ENCODE measurements at places on chromosomes 16 and 17. TPM values are rescaled to one million over a fixed set of nuclear protein-coding genes. Genes with fewer than 3 reads are reported as not detected.

DNA sequence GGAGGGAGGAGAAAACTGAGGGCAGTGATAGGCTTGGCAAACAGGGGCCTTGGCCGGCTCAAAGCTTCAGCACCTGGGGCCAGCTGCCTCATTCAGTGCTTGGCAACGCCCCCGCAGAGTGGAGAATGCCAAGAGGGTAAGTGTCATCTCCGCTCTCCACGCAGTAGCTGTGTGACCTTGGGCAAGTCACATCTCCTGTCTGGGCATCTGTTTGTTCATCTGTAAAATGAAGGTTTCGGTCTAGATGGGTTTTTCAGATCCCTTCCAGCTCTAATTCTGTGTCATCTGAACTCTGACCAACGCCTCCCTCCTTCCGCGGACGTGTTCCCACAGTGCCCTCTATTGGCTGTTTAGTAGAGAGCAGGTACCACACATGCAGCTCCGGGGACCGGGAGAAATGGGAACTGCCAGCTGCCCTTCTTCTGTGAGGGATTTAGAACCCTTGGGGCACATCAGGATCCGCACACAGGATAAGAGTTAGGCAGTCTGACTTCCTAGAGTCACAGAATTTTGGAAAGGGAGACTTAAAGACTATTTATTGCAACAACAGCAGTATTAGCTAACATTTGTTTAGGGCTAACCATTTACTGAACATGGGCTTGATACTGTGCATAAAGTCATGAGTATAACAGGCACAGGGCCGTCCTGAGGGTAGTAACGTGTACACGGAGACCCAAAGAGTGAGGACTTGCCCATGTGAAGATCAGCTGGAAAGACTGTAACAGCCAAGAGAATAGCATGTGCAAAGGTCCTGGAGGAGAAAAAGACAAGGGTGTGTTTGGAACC is 26.8 kb downstream of the GP2 start:
- no peak overlapping the region for H3K27ac ChIP-seq
- DNase-seq, result no peak
- H3K36me3 ChIP-seq, result no peaks in the 10 kb centered on the region
- no peaks in the 10 kb centered on the region for H3K4me1 ChIP-seq
- peaks cover 27% of the 10 kb centered on the region for H3K27me3 ChIP-seq
- no peak overlapping the region for H3K4me3 ChIP-seq

Gene PDIA2
- 0.44 TPM for total RNA-seq

DNA sequence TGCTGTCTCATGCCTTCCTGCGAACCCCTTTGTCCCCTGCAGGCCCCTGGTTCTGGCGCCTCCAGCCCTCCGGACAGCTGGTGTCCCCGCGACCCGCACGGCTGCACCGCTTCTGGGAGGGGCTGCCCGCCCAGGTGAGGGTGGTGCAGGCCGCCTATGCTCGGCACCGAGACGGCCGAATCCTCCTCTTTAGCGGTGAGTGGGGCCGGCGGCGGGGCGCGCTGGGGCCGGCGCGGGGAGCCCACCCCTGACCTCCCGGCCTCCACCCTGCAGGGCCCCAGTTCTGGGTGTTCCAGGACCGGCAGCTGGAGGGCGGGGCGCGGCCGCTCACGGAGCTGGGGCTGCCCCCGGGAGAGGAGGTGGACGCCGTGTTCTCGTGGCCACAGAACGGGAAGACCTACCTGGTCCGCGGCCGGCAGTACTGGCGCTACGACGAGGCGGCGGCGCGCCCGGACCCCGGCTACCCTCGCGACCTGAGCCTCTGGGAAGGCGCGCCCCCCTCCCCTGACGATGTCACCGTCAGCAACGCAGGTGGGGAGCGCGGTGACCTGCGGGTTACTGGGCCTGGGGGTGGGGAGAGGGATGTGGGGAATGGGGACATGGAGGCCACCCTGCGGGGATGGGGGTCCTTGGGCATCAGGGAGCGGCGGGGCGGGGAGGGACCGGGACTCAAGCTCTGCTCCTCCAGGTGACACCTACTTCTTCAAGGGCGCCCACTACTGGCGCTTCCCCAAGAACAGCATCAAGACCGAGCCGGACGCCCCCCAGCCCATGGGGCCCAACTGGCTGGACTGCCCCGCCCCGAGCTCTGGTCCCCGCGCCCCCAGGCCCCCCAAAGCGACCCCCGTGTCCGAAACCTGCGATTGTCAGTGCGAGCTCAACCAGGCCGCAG is 7.1 kb upstream of the IL32 start:
- H3K4me3 ChIP-seq, result peak overlapping the region; percentile 85
- H3K27me3 ChIP-seq, result no peaks in the 10 kb centered on the region
- peaks cover 26% of the 10 kb centered on the region for H3K4me1 ChIP-seq
- peak overlapping the region; percentile 87 for H3K27ac ChIP-seq
- DNase-seq, result peak; percentile 39
- no peaks in the 10 kb centered on the region for H3K36me3 ChIP-seq

Gene C16orf54
- 108 TPM for total RNA-seq

DNA sequence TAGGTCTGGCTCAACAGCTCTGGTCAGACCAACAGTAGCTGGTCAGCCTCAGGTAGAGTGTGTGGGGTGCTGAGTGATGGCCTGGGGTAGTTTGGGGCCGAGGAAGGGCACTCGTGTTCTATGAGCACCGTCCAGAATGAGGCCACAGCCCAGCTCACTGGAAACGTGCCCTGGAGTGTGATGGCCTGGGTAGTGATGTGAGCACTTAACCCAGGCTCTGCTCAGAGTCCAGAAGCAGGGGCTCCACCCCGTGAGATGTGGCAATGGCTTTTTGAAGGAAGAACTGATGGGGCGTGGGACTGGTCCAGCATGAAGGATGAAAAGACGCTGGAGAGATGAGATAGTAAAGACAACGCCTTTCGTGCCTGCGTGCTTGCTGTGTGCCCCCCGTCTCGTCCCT is 35.3 kb downstream of the NTN1 start:
- DNase-seq, result no peak
- no peaks in the 10 kb centered on the region for H3K36me3 ChIP-seq
- peaks cover 4% of the 10 kb centered on the region for H3K4me1 ChIP-seq
- H3K4me3 ChIP-seq, result no peak overlapping the region
- H3K27ac ChIP-seq, result no peak overlapping the region

DNA sequence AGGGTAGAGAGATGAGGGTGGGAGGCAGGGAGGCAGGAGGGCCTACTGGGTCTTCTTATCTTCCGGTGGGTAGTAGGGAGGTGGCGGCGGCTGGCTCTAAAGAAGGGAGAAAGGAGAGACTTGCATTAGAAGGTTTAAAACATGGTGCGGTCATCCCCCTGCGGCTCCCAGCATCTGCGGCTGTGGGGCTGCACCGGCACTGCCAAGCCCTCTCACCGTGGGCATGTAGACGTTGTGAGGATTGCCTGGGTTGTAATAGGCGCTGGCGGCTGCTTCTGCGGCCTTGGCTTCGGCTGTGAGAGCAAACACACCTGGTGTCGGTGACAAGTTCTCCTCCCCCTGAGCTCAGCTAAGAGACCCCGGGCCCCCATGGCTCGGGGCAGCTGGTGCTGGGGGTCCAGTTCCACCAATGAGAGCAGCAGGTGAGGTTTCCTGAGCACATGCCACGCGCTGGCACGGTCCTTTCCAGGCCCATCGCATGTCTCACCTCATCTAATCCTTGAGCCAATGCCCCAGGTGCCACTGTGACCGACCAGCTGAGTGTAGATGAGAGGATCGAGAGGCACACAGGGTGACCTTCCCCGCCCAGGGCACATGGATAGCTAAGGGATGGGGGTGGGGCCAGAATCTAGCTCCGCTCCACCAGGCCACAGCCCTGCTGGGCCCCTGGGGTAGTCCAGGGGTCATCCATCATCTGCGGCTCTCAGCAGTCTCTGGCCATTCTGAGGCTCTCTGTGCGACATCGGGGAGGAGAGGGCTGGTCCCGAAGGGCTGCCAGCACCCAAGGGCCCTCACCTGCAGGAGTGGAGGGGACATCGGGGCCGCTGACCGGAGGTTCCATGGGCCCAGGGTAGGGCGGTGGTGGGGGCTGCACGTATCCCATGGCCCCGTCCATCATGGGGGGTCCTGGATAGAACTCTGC is 2.7 kb upstream of the UNC13D start:
- H3K4me3 ChIP-seq, result no peak overlapping the region
- peaks cover 35% of the 10 kb centered on the region for H3K4me1 ChIP-seq
- no peaks in the 10 kb centered on the region for H3K27me3 ChIP-seq
- H3K27ac ChIP-seq, result no peak overlapping the region
- no peak for DNase-seq

- H3K4me1 ChIP-seq, result no peaks in the 10 kb centered on the region
- no peaks in the 10 kb centered on the region for H3K27me3 ChIP-seq
- no peaks in the 10 kb centered on the region for H3K36me3 ChIP-seq
- no peak for DNase-seq
Observed at GRCh38 chr17:71777048-71777640, 343.7 kb upstream of the SOX9 start.

Gene ANKS3
- total RNA-seq, result 31.5 TPM

DNA sequence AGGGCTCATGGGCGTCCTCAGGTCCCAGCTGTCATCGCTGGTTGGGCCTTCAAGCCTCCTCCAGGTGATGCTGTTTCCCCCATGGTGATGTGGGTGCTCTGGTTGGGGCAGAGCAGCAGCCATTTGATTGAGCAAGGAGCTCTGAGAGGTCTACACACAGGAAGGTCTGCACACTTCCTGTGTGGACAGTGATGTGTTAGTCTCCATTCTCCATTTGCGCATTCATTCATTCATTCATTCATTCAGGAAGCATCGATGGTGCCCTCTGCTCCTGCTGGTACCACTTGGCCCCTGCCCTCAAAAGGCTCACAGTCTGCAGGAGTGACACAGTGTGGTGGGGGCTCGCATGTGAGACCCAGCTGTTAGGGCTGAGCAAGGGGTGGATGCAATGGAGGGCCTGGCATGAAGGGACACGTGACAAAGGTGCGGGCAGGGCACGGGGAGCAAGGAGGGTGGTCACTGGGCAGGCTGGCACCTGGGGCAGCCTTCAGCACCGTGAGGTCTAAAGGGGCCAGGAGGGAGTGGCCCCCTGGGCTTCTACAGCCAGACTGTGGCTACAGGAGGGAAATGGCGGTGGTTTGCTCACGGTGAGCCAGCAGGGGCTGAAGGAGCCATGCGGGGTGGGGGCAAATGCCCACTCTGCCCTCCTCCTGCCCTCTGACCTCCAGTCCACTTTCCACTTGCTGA is 1.5 kb downstream of the ADGRG3 start:
- H3K4me3 ChIP-seq, result no peak overlapping the region
- no peak overlapping the region for H3K27ac ChIP-seq
- no peaks in the 10 kb centered on the region for H3K27me3 ChIP-seq
- H3K36me3 ChIP-seq, result no peaks in the 10 kb centered on the region
- no peak for DNase-seq

Gene PRSS22
- not detected for total RNA-seq

DNA sequence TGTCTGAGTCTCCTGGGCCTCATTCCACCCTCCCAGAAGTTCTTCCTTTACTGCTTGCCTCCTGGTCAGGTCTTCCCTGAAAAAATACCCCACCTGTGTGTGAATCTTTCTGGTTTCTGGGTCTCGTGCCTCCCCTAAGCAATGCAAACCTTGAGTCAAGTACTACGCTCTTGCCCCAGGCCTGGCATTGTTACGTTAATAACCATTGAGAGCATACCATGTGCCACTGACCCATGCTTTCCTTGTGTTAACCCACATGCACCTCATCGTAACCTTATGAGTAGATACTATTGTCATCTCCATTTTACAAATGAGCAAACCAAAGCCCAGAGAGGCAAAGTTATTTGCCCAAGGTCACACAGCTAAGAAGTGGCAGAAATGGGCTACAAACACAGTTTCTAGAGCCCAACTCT is 25.4 kb upstream of the TOB1 start:
- no peak for DNase-seq
- peaks cover 14% of the 10 kb centered on the region for H3K4me1 ChIP-seq
- peak overlapping the region; percentile 41 for H3K27ac ChIP-seq
- no peaks in the 10 kb centered on the region for H3K36me3 ChIP-seq
- H3K4me3 ChIP-seq, result no peak overlapping the region

DNA sequence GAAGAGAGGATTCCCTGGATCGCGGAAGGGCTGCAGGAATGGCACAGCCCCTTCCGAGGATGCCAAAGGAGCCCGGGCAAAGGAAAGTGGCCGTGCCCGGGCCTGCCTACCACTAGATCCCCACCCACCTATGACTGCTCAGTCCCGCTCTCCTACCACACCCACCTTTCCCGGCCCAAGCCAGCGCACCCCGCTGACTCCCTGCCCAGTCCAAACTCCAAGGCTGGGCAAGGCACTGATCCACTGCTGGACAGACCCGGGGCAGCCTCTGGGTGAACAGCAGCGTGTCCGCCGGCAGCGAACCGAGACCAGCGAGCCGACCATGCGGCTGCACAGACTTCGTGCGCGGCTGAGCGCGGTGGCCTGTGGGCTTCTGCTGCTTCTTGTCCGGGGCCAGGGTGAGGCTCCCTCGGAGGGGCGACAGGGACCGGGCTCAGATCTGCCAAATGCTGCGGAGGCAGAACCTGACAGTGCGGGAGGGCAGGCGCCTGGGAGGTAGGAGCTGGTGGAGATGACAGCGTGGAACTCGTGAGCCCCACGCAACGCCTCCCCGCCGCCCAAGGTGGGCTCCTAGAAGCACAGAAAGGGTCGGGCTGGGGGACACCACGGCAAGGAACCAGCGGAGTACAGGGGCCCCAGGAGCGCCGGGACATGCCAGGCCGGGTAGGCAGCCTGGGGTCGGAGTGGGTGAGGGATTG is at the start of gene CES2:
Gene CES2 (plus strand): TSS at position 203 of the 698 bp plus-strand sequence. CDS start 120 bp downstream, at position 323.
- peaks cover 59% of the 10 kb centered on the region for H3K4me1 ChIP-seq
- peaks cover 5% of the 10 kb centered on the region for H3K36me3 ChIP-seq
- peak within 1 kb of the TSS; percentile 99 for H3K27ac ChIP-seq

GRCh38 chr17:63190821-63191370 is 224.9 kb downstream of the TANC2 start:
- no peak for DNase-seq
- no peaks in the 10 kb centered on the region for H3K27me3 ChIP-seq
- no peak overlapping the region for H3K4me3 ChIP-seq

Gene CAMTA2
- 56.1 TPM for total RNA-seq

GRCh38 chr16:22753451-22753850 is 60.5 kb upstream of the HS3ST2 start:
- H3K27ac ChIP-seq, result no peak overlapping the region
- no peak overlapping the region for H3K4me3 ChIP-seq
- DNase-seq, result no peak
- H3K27me3 ChIP-seq, result peaks cover 9% of the 10 kb centered on the region
- no peaks in the 10 kb centered on the region for H3K36me3 ChIP-seq

Gene DCXR
- 72.5 TPM for total RNA-seq

- no peaks in the 10 kb centered on the region for H3K36me3 ChIP-seq
- no peak overlapping the region for H3K27ac ChIP-seq
- no peak overlapping the region for H3K4me3 ChIP-seq
- no peak for DNase-seq
Observed at GRCh38 chr17:2547176-2547575, 35.5 kb upstream of the METTL16 start.

GRCh38 chr17:8015236-8015956 is 13.0 kb downstream of the GUCY2D start:
- H3K27ac ChIP-seq, result no peak overlapping the region
- no peaks in the 10 kb centered on the region for H3K36me3 ChIP-seq
- peak overlapping the region; percentile 14 for H3K4me3 ChIP-seq
- no peak for DNase-seq
- H3K27me3 ChIP-seq, result peaks cover 4% of the 10 kb centered on the region
